ENCODE measurements at places on chromosomes 7 and 10. TPM values are rescaled to one million over a fixed set of nuclear protein-coding genes. Genes with fewer than 3 reads are reported as not detected.

FAM131B gene
- 0.97 TPM for total RNA-seq

PPP1R17 gene
- not detected for total RNA-seq

NACAD gene
- total RNA-seq: not detected

CREB5 gene
- total RNA-seq: not detected

NKX2-3 gene
- not detected for total RNA-seq

ANKMY2 gene
- 20.3 TPM for total RNA-seq
